ENCODE measurements at places on chromosomes 3 and 15.
A peak's percentile ranks its signal among the peaks of the same experiment; 100 is the strongest.

DNA sequence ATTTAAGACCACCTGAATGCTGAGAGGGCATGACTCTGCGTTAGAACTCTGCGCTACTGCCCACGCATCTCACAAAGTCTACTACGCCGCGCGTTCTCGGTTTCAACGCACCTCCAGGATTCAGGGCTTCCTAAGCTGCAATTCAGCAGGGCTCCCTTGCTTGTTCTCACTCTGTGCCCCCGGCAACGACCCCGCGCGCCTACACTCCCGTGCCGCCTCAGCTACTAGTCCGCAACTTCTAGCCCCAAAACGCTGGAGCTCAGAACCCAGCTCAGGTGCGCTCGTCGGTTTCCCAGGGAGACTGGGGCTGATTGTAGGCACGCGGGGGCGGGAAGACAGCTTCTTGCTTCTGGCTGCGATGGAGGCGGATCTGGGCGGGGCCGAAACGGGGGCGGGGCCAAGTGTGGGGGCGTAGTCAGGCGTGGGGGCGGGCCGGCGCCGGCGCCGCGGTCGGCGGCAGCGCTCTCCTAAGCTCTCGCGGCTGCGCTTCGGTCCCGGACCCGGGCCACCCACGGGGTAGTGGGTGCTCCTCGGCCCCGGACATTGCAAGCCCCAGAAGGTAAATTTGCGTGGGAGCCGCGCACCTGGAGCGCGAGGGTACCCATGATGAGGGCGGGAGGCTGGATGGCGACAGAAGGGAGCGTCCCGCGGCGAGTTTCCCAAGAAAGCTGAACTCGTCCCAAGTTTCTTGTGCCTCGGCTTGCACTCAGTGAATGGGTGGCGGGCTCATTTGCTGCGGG lies at the start of gene ARHGEF26:
TSS of gene ARHGEF26 (plus strand) at position 430 of the 740 bp plus-strand sequence. CDS start 603 bp downstream, outside the sequence.
- DNase-seq = peak; percentile 46

- peak; percentile 43 for DNase-seq
Measured at GRCh38 chr15:25862472-25863110, 536 bp downstream of the ATP10A start.

GRCh38 chr15:64701051-64701450 lies 74.3 kb downstream of the RBPMS2 start:
- DNase-seq = no peak

DNA sequence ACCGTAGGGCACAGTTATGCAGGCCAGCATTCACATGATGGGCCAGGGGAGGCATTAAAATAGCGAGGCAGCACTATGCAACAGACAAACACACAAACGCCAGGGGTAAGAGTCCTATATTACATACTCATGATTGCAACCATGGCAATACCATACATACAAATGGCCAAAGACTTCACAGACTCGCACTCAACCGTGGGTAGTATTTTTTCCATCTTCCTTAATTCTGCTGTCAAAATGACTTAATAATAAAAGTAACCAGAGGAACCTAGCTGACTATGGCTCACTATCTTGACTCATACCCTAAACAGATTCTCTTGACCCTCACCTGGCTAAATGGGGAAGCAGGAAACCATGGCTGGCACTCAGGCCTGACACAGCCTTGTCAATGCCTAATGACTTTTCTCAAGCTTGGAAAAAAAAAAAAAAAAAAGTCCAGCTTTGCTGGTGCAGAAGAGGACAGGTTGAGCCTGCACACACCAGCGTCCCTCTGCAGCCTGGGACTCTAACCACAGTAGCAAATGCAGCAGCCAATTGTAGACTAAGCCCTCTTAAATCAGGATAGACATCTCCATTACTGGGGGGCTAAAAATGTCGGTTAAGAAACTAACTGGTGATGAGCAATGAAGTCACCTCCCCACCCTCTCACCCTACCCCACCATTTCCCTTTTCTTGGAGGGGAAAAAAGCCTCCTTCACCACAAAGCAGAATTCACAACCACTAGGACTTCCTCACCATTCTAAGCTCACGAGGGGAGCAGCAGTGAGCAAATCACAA lies 23.1 kb downstream of the CCDC12 start:
- no peak for DNase-seq

- DNase-seq = no peak
Measured at GRCh38 chr3:43867436-43868072, 176.8 kb downstream of the ABHD5 start.

DNA sequence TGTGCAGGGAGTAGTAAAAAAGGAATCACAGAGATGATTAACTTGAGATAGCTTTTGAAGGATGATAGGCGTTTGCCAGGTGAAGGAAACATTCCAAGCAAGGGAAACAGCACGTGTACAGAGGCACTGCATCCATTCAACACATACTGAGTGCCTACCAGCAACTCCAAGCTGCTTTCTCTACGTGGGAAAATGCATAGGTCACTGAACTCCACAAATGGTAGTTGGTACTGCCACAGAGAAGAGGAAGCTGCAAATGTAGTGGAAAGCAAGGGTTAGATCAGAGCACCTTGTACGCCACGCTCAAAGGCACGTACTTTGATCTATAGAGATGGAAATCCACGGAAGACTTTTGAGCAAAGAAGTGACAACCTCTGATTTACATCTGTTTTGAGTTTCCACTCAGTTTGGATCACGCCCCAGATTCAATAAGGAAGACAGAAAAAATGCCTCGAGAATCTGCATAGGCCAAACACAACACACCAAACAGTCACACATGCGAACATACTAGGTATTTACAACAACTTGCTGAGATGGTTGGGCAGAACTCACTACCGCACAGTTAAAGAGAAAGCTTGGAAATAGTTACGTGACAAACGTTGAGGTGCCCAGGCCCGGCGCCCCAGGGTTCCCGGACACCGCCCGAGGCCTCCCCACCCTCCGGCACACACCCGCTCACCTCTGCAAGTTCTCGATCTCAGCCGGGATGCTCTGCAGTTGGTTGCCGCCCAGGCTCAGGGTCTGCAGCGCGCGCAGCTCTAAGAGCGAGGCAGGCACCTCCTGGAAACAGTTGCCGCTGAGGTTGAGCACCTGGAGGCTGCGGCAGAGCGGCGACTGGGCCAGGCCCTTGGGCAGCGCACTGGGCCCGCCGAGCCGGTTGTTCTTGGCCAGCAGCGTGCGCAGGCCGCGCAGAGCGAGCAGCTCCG lies 826 bp downstream of the LRRC58 start:
- peak; percentile 28 for DNase-seq

GRCh38 chr3:183478501-183478900 lies 50.1 kb upstream of the MCF2L2 start:
- no peak for DNase-seq

DNA sequence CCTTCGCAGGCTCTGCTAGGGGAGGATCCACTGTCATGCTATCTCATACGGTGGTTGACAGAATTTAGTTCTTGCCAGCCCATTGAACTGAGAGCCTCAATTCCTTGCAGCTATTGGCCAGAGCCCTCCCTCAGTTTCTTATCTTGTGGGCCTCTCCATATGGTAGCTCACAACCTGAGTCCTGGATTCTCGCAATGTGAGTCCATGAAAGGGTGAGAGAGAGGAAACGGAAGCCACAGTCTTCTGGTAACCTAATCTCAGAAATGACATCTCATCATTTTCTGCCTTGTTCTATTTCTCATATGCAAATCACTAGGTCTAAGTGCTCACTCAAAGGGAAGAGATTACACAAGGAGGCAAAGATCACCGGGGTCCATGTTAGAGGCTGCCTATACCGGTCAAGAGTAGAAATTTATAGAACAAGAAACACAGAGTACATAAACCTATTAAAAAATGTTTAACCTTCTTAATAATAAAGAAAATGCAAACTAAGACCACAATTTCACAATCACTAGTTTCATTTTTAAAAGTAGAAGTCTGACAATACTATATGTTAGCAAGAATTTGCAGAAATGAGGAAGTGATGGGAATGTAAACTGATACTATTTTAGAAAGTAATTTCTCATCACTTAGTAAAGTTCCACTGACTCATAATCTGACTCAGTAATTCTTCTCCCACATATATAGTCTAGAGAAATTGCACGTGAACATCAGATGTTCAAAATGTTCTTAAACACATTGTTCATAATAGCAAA lies 378.4 kb upstream of the AGTR1 start:
- DNase-seq = no peak

- DNase-seq = no peak
Measured at GRCh38 chr3:79284781-79285180, 483.0 kb downstream of the ROBO1 start.

- DNase-seq = no peak
Measured at GRCh38 chr3:68441054-68441453, 491.3 kb downstream of the TAFA4 start.

DNA sequence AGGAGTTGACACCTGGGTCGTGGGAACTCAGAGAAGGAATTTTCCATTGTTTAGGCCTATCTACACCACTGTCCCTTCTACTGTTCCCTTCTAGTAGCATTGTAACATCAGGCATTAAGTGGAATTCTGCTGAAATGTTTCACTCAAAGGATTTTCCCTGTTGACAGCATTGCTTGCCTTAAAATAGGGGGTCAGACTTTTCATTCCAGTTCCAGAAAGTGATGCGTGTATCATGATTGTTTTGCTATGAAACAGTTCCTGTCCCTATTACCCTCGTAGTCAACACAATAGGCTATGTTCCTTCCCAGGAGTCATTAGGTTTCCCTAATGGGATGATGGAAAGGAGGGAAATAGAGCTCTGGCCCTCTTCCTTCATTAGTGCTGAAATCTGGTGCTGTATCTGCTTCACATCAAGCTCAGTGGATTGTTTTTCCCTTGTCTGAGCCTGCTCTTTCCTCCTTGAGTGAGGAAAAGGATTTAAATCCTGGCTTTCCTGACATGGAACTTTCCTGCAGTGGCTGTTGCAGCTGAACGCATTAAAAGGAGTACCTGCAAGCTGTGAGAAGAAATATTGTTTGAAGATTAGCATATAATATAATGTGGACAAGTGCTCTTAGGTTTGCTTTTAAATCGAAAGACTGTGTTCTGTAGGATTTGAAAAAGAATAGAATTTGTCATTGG lies 195.9 kb downstream of the KLHL25 start:
- no peak for DNase-seq

DNA sequence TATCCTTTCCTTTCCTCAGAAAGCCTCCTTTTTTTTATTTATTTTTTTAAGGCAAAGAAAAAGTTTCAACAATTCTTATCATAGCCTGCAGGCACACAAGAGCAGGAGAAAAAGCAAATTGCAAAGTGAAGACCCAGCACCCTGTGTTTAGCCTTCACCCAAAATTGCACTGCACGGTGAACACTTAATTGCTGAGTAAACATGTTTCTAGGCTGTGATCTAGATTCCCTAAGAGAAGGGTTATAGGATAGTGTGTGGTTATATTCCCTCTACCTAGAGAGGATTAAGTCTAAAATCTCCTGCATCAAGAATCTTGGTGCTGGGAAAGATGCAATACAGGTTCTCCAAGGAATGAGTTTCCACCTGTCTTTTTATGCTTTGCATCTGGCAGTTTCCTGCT lies 70.2 kb upstream of the BFSP2 start:
- DNase-seq = no peak

DNA sequence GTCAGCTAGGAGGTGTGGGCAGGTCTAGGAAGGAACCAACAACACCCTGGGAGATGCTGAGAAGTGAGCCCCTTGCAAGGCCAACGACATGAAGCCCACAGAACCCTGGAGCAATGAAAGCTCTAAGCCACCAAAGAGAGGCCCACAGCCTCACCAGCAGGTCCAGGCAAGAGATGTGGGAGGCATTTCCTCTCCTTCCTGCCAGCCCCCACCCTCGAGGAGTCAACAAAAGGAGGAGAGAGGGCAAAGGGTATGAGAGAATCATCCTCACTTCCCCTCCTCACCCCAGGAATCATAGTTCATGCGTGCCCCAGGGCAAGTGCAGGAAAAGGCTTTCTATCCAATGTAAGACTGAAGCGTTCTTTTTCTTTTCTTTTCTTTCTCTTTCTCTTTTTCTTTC lies 195.8 kb downstream of the SHQ1 start:
- DNase-seq = no peak

DNA sequence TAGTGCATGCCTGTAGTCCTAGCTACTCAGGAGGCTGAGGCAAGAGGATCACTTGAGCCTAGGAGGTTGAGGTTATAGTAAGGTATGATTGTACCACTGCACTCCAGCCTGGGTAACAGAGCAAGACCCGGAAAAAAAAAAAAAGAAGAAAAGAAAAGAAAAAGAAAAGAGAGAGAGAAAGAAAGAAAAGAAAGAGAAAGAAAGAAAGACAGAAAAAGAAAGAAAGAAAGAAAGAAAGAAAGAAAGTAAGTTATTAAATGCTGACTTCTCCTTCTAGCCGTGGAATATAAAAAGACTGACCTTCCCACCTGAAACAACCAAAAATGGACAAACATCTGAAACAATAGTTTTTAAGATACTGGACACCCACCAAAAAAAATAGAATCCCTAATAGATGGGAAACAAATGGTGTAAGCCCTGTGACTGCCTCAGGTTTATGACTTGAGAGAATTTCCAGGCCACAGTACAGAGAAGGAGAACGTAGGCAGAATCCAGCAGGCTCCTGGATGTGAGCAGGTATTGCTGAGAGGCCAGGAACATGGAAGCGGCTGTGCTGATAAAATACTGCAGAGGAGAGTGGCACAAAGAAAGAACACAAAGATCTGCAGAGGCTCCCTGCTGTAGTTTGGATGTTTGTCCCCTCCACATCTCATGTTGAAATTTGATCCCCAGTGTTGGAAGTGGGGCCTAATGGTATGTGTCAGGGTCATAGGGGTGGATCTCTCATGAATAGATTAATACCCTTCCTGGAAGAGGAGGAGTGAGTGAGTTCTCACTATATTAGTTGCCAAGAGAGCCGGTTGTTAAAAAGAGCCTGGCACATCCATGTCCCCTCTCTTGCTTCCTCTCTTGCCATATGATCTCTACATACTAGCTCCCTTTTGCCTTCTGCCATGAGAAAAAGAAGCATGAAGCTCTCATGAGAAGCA lies 41.8 kb upstream of the PRSS50 start:
- DNase-seq = no peak

DNA sequence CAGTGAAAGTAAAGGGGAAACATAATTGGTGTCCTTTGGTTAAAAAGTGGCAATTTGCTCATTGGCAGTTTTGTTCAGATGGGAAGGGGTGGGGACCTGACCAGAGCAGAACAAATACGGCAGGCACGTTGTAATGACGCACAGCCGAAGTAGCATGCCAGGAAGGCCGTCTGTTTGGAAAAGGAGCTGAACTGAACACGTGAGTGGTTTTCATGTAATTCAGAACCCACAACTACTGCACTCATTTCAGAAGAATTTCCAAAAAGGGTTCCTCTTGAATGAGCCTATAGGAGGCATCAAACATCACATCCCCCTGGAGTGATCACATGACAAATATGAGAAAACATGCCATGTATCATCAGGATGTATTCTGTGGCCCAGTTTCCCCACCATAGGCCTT lies 42.9 kb upstream of the LMCD1 start:
- DNase-seq = no peak

DNA sequence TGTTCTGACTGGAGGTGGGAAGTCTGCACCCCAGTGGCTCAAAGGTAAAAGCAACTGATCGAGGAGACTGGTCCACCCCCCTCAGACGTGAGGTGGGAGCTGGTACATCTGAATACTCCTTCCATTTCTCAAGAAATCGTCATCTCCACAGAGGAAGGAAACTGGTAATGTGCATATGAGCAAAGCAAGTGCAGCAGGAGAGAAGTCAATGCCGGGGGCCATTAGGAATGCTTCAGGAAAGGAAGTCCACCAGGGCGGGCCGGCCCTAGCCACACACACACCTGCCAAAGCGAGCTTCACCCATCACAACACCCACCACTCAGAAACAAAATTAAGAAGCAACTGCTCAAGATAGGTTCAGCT lies 8.5 kb downstream of the TBC1D2B start:
- no peak for DNase-seq
